ENCODE measurements at places on chromosomes 3 and 15.

GRCh38 chr15:93121107-93121506 is 32.1 kb upstream of the RGMA start:
- no peak for DNase-seq

DNA sequence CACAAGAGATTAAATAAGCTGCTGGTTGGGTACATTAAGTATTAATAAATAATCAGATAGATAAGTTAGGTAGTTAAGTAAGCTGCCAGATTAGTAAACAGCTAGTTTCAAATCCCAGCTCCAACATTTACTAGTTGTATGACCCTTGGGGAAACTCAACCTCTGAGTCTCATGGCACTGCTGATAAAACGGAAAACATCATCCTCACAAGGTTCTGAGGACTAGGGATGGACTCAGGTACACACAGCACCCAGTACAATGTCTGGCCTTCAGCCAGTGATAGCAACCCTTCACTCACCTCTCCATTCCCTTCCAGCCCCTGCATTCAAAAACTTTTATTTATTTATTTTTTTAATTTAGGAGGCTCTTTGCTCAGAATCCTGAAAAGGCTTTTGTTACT is 32.3 kb downstream of the B3GNT5 start:
- no peak for DNase-seq

- peak; percentile 11 for DNase-seq
Observed at GRCh38 chr3:69738859-69739203, 433 bp upstream of the MITF start.

GRCh38 chr3:16390581-16390980 is 122.9 kb downstream of the RFTN1 start:
- no peak for DNase-seq

GRCh38 chr3:43379343-43379742 is 93.0 kb downstream of the SNRK start:
- no peak for DNase-seq

- DNase-seq: peak; percentile 92
Observed at GRCh38 chr15:50181969-50182218, at the start of gene SLC27A2. SLC27A2 (plus strand) TSS chr15:50182196; CDS start chr15:50182428, 232 bp downstream.

DNA sequence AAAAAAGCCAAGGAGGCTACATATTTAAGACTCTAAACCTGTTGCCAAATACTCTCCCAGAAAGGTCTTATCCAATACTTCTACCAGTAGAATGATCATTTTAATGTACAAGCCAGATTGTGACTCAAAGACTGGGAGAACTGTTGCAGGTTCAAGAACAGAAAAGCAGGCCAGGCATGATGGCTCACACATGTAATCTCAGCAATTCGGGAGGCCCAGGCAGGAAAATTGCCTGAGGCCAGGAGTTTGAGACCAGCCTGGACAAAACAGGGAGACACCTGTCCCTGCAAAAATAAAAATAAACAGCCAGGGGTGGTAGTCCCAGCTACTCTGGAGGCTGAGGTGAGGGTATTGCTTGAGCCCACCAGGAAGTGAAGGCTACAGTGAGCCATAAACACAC is 17.8 kb upstream of the THUMPD3 start:
- no peak for DNase-seq

- DNase-seq: no peak
Observed at GRCh38 chr3:114846779-114847178, 300.3 kb downstream of the ZBTB20 start.

GRCh38 chr3:127043041-127043641 is 60.2 kb downstream of the PLXNA1 start:
- peak; percentile 88 for DNase-seq

DNA sequence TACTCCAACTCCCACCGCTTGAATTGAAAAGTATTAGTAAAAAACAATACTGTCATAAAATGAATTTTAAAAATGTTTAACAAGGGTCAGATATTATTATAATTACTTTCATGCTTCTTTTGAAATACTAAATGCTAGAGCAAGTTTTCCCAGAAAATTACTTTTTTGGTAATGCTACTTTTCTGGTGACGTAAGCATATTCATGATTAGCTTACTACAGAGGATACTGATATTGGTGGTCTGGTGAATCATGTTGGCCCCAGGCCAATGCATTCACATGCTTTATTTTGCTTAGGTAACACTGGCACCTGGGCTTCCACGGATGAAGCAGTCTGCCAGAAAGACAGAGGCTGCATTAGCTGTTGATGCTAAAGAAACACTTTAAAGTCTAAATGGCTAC is 12.4 kb downstream of the SPATA16 start:
- no peak for DNase-seq

DNA sequence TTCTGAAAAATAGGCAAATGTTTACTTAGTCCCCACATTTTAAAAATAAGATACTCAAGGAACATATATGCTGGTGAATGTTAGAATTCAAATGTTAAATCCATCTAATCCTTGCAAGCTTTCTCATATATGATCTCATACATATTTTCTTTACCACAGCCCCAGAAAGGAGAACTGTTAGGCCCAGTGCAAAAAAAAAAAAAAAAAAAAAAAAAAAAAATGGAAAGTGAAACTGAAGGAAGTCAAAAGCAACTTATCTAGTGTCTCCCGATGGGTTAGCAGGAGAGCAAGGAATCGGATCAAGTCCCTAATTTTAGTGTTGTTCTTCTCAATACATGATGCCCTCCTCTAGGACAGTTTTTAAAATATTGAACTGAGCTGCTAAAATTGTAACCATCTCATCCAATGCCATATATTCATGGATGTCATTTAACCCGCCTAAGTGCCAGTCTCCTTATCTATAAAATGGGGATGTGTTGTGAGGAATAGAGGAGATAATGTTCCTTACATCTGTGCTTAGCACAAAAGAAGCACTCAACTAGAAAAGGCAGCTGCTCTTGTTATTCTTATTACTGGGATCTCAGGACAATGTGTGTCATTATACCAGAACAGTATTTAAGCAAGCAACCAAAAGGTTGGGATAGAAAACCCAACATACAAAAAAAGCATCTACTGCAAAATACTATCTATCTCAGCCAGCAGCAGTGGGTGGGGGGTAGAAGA is 279.7 kb downstream of the MAGI1 start:
- DNase-seq: no peak

- DNase-seq: no peak
Observed at GRCh38 chr3:8563597-8563996, 62.0 kb downstream of the LMCD1 start.

DNA sequence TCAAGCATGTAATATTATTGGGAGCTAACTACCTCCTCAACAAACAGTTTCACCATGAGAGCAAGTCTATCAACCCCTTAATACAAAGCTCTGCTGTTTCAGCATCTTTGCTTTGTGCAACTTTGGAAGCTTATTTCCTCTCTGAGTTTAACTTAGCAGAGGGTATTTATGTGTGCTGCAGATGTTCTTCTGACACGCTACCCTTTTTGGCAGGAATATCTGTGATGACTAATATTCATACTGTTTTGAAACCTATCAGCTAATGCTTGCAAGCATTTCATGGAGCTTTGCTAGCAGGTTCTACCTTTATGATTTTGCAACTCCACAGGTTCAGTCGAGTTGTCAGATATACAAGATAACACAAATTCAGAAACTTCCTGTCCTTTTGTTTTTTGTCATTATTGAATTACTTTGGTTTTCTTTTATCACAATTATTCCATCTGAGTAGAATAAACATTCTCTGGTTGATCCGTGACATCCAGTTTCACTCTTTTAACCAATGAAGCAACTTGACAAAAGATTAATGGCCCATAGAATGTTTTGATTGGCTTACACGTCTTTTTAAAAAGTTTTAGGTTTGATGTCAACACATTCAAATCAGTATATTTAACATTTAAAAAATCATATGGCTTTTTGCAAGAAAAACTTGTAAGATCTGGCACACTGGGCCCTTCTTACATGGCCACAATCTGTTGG is 1.7 kb upstream of the SLC9A9 start:
- no peak for DNase-seq

DNA sequence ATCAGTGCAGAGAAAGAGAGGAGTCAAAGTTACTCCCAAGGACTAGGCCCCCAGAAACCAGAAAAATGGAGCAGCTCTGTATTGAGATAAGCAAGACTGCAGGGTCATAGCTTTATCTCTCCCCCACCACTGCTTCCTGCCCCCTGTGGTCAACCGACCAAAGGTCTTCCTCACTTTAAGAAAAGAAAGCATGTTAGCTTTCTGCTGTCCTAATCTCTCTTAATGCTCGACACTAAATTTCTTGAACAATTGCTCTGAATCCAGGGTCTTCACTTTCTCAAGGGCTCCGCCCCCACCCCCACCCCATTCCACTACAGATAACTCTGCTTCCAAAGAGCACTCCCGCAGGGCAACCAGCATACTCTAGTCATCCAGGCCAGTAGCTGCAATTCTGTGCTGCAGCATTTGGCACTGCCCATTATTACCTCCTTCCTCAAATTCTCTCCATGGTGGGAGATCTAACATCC is 31.9 kb downstream of the TNIK start:
- DNase-seq: no peak

GRCh38 chr3:160099834-160100233 is 111.2 kb downstream of the IL12A start:
- no peak for DNase-seq

- DNase-seq: no peak
Observed at GRCh38 chr3:69724722-69725435, 14.4 kb upstream of the MITF start.

GRCh38 chr3:29655015-29655747 is 374.3 kb downstream of the RBMS3 start:
- DNase-seq: peak; percentile 5

- DNase-seq: no peak
Observed at GRCh38 chr15:76999996-77000395, 5.1 kb downstream of the PSTPIP1 start.

GRCh38 chr3:130414457-130414856 is 69.0 kb downstream of the COL6A5 start:
- DNase-seq: no peak

GRCh38 chr3:178671377-178671776 is 135.1 kb downstream of the KCNMB2 start:
- DNase-seq: no peak

DNA sequence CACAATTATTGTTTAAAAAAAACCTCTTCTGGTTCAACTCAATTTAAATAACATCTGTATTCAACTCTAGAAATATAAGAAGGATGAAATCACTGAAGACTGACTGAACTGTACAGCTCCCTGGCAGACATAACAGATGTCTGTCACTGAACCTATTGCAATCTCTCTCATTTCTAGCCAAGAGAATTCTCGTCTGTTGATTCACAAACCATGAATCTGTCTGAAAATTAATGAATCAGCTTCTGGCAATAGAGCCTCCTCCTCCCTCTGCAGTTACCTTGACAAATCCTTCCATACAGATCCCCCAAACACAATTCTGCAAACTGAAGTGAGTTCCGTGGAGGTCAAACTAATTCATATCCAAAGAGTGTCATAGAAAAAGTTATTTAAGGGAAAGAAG is 561.4 kb downstream of the PYDC2 start:
- DNase-seq: no peak

DNA sequence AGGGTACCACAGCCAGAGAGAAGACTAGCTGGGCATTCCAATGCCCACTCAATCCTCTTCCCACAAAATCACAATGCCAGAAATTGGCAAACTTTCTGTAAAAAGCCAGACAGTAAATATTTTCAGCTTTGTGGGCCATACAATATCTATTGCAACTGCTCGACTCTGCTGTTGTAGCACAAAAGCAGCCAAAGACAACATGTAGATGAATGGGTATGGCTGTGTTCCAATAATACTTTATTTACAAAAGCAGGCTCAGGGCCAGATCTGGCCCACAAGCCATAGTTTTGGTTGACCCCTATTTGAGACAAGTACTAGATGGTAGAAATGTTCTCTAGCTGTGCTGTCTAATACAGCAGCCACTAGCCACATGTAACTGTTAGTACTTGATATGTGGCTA is 330.9 kb downstream of the ERC2 start:
- DNase-seq: no peak

- no peak for DNase-seq
Observed at GRCh38 chr15:66036859-66037258, 167.6 kb downstream of the RAB11A start.

DNA sequence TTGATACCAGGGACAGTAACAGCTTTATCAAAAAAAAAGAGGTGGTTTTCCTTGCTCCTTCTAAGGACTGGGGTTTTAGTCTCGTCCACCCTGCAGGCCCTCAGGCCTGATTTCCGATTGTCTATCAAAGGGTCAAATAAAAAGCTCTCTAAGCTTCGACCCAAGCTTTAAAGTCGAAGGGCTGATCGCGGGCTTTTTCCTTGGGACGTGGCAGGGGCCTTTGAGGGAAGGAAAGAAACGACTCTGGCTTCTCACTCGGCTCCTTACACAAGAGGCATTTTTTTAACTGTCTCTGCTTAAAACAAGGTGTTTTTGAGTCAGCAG is 354 bp upstream of the KLHL24 start:
- DNase-seq: no peak

GRCh38 chr3:29591579-29591978 is 310.7 kb downstream of the RBMS3 start:
- DNase-seq: no peak

- no peak for DNase-seq
Observed at GRCh38 chr3:105912891-105913290, 44.1 kb upstream of the CBLB start.

- DNase-seq: no peak
Observed at GRCh38 chr3:105866656-105867653, 1.9 kb downstream of the CBLB start.

- DNase-seq: no peak
Observed at GRCh38 chr3:61114316-61114953, 136.8 kb downstream of the FHIT start.

DNA sequence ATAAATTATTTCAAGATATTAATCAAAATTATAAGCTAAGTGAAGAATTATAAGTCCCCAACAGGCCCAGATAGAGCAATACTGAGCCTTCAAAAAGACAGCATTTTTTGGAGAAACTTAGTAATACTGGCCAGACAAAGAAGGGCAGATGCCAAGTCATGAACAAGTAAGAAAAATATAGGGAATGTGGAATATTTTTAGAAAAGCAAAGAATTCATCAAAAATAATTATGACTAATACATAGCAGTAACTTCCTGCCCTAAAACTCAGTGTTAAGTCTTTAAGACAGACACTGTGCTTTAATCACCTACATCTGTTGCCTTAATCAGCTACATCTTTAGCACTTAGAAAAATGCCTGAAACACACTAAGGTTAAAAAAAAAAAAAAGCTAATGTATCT is 31.2 kb downstream of the DPH6 start:
- no peak for DNase-seq

- DNase-seq: peak; percentile 65
Observed at GRCh38 chr15:40137303-40138200, 23.3 kb upstream of the BUB1B start.

- DNase-seq: no peak
Observed at GRCh38 chr15:59257140-59257539, 50.5 kb downstream of the LDHAL6B start.

GRCh38 chr3:157297328-157297915 is 137.5 kb upstream of the CCNL1 start:
- DNase-seq: no peak

DNA sequence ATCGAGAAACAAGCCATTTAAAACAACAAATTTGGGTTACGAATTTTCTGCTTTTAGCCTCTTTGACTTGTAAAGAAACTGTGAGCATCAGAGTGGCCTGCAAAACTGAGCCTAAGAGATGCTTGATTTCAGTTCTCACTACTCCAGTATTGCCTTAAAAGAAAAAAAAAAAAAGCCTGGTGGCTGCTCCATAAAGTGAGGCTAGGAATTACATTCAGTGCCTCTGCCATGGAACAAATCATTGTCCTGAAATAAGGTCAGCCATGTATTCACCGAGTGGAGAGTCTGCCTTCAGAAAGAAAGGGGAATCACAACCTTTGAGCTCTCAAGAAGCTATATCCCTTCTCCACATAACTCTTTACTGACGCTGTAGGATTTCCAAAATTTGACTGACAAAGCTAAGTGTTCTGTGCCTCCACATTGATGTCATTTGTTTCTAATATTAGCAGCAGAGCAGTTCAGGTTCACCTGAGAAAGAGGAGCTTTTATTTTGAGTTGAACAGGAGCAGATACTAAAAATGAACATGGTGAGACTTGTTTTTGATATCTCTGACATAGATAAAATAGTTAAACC is 137.3 kb downstream of the SSR3 start:
- DNase-seq: no peak

All from H7 (cell line).